ENCODE measurements at places on chromosomes 12 and 14.

DNA sequence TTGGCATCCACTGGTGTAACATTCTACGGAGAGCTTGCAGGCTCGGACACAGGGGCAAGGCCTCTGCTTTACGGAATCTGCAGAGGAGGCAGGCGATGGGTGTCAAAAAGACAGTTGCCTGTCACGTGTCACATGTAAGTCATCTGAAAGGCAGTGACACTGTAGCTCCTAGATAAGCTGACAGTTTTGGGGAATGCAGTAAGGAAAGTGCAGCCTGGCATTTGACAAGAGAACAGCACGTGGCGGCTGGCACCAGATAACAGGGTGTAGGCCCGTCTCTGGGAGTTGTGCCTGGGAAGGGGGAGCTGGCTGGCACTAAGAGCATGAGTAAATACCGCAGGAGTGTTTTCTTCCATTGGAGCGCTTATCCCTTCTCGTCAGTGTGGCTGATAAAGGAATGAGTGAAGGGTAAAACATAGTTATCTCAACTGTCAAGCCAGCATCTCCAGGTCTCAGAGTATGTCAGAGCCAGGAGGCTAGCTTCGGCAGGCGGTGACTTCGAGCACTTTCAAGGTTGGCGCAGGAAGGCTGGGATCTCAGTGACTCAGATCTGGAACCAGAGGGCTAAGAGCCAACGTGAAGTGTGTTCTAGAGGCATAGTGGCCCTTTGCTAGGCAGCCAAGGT, 26.1 kb downstream of the ADCK1 start:
- DNase-seq: no peak

GRCh38 chr12:46556819-46557524, 184.4 kb upstream of the SLC38A2 start:
- no peak for DNase-seq

DNA sequence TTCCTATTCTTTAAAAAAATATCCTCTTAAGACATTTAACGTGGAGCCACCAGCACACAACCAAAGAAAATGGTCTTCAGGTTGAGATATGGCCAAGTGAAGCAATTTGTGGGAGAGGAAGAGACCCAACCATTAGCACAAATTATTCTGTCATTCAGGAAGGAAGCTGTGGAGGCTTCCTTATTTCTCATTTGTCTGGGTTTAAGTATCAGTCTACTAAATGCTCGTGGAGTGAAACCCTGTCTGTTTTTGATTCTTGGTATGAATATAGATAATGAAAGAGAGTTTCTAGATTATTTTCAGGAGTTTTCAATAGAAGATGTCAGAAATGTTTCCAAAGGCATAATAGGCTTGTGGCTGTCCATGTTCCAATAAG, 125.1 kb downstream of the GPR65 start:
- no peak for DNase-seq

GRCh38 chr12:62552906-62553556, 86.4 kb downstream of the MON2 start:
- no peak for DNase-seq

GRCh38 chr14:67365476-67365875, 5.3 kb downstream of the EIF2S1 start:
- DNase-seq: no peak

Data from H54 (cell line).